ENCODE measurements at places on chromosomes 7 and 10. TPM values are rescaled to one million over a fixed set of nuclear protein-coding genes. Genes with fewer than 3 reads are reported as not detected.

DNA sequence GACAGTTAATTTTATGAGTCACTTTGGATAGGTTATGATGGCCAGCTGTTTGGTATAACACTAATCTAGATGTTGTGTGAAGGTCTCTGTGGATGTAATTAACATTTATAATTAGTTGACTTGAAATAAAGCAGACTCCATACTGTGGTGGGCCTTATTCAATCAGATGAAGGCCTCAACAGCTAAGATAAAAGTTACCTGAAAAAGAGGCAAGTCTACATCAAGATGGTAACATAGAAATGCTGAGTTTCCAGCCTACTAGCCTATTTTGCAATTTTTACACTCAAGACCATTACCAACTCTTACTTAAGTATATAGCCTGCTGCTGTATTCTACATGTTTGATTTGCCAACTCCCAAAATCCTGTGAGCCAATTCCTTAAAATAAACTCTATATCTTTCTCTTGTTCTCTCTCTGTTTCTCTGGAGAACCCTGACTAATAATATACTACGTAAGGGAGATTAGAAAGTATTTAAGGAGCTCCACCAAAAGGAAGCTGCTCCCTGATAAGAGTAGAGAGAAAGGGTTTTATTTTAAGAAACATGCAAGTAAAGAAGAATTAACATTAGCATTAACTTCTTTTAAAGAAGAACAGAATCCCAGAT is 42.7 kb downstream of the ZNF438 start:
- peak; percentile 42 for DNase-seq

DNA sequence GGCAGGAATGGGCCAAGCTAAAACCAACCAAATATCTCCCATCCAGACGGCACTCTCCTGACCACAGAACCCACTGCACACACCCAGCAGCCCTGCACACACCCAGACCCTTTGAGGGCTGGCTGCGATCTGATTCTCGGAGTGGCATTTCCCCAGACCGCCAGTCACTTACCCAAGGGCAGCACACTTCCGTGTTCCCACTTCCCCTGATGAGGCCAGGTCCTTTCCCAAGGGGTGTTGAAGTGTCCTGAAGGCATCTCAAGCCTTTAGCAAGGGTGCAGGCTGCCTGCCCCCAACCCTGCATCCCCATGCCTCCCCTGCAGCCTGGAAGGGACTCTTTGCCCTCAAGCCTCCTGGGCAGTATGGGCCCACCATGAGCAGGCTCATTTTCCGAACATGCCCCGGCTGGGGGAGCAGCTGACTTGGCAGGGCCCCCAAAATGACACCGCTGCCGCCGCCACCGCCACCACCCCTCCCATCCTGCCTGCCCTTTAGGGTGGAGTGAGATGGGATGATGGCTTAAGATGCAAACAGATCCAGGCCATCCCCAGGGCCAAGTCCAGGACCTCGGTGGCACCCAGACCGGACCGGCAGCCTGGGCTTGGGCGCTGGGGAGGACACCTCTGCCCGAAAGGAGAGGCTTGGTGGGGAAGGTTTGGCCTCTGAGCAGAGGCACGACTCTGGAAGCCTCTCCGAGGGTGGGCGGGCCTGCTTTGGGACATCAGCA is 159.8 kb downstream of the NRF1 start:
- DNase-seq = no peak

DNA sequence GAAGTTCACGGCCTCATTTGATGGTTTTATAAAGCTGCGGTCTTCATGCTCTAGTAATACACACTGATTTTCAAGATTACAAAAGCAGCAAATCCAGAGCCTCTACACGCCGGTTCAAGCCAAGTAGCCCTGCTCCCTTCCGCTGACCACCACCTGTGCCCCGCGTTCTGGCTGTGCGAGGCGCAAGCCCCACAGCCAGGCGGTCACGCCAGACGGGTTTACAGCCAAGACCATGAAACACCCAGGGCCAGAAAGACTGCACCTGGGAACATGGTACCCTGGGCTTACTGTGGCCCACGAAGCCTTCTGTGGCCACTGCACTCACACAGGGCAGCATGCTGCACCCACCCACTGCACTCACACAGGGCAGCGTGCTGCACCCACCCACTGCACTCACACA is 33.6 kb downstream of the GPER1 start:
- no peak for DNase-seq

- no peak for DNase-seq
Measured at GRCh38 chr10:123069246-123069986, 60.6 kb downstream of the ACADSB start.

DNA sequence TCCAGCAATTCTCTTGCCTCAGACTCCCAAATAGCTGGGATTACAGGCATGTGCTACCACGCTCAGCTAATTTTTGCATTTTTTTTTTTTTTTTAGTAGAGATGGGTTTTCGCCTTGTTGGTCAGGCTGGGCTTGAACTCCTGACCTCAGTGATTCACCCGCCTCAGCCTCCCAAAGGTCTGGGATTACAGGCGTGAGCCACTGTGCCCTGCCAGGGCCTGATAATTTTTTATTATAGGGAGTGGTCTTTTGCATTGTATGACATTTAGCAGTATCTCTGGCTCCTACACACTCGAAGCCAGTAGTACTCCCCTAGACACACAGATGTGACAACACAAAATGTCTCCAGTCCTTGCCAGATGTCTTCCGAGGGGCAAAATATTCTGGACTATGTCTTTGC is 124.0 kb downstream of the DKK1 start:
- DNase-seq = no peak

DNA sequence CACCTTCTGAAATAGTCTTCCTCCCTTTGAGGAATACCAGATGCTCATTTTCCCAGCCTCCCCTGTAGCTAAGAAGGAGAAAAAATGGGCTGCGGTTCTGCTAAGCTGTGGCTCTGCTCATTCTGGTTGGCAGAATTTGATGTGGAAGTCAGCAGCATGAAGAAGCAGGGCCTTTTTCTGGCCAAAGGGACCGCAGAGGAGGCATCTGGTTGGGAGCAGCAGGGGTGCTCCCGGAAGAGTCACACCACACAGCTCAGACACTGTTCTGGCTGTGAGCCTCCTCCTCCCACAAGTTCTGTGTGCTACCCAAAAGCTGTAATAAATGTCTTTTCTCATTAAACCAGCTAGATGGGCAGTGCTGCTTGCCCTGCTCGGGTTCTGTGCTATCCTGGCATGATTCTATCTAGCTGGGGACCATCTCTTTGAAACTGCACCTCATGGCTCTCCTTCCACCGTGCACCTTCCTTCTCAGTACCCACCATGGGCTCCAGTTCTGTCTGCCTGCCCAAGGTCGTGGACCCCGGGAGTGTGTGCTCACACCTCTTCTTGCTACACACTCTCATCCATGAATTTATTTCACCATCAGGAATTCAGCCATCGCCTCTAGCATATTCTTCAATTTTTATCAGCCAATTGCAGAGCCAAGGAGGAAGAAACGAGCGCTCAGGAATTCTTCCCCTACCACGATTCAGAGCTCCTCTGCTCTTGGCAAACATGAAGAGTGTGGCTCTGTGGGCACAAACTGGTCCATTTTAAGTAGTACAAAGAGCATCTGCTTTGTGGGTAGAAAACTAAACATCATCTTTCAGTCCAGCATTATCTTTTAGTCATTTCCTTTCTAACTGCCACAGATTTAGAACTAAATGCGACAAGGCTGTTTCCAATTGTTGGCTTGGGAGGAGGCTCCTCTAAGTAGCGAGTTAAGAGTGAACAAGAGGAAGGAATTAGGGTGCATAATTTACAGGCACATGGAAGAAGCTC is 76.9 kb downstream of the FAM171A1 start:
- peak; percentile 16 for DNase-seq

DNA sequence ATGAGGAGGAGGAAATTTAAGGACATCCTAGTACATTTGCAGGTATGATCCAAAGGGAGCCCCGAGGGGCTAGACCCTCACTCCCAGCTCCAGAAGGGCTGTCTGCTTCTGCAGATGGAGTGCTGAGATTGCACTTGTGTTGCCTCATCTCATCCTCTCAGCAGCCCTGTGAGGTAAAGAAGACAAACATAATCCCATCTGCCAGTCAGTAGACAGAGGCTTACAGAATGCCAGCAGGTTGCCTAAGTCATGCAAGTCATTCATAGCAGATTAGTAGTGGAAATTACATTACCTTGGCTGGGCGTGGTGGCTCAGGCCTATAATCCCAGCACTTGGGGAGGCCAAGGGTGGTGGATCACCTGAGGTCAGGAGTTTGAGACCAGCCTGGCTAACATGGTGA is 45.4 kb downstream of the BLVRA start:
- DNase-seq = no peak

GRCh38 chr10:49647985-49648795 is 31.3 kb upstream of the C10orf53 start:
- no peak for DNase-seq

The CASP7 gene
- 43.1 TPM for total RNA-seq

The AMPH gene
- total RNA-seq = 9.2 TPM

The NUPR2 gene
- not detected for total RNA-seq

The CYP3A5 gene
- not detected for total RNA-seq

The SFXN2 gene
- total RNA-seq = 13.1 TPM

The CYP2E1 gene
- not detected for total RNA-seq

All from endothelial cell of umbilical vein (primary cell).